ENCODE measurements at places on chromosomes 2 and 18.

DNA sequence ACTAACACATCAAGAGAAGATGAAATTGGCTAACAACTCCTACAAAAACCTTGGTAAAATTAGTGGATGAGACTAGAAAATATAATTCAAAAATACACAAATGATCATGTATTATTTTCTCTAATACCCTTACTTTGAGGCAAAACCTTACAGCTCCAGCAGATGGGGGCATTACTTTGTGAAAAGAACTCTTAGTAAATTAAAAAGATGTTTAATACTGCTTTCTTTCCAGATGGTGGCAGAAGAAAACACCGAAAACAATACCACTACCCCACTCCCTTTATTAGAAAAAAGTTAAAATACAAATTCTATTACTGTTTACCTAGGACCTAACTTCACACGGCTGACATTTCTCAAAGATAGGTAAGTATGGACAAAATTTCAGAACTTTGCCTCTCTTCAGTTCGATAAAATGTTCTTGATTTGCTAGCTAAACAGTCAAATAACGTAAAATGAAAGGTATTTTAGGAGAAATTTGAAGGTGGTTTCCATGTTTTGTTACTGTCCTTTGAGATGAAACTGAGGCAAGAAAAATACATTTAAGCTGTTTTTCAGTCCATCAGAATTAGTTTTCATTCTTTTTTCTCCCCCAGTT lies 30.6 kb downstream of the ORC4 start:
- peak; percentile 45 for DNase-seq

DNA sequence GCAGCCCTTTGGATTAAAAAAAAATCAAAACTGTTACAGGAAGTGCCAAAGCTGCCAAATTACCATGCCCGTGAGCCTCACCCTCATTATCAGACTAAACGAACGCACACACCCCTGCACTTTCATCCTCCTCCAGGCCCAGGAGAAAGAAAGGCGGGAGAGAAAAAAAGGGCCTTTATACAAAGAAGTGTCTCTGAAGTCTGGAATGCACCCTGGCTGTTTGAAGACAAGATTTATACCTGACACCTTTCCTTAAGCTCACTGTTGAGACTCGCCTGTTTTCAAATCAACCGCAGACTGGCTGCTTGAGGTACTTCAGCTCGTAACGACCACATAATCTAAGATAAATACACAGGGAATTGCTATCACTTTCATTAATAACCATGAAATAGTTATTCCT lies 31.0 kb downstream of the EDAR start:
- no peak for DNase-seq

DNA sequence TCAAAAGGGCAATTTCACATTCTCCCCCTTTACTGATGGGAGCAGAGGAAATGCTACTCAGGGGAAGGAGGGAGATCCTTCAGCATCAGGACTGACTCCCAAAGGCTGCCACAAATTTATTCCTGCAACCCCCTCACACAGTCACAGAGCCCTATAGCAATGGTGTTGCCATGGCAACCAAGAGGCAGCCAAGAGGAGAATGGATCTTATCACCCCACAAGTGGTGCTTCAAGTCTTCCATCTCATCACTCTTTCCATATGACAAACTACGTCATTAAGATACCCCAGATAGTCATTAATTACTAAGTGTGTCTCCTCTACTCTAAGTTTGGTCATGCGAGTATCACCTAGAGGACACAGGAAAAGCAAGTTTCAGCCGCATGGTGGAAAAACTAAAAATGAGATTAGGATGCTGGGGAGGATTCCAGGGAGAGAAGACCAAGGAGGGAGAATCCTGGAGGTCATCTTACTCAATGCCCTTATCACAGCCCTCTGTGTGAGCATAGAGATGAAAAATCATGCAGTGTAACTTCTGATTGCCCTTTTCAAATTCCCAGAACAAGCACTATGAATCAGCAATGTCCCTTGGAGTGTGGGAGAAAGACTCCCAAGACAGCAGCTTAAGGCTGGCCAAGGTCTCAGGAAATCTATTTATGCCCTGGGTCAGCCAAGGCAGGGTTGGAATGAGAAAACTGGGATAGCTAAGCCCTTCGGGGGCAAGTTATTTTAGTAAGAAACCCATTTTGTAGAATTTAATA lies 885.7 kb upstream of the KLHL29 start:
- DNase-seq, result no peak

- DNase-seq, result no peak
These were observed 1383.8 kb upstream of the ACVR2A start for GRCh38 chr2:146461068-146461467.

DNA sequence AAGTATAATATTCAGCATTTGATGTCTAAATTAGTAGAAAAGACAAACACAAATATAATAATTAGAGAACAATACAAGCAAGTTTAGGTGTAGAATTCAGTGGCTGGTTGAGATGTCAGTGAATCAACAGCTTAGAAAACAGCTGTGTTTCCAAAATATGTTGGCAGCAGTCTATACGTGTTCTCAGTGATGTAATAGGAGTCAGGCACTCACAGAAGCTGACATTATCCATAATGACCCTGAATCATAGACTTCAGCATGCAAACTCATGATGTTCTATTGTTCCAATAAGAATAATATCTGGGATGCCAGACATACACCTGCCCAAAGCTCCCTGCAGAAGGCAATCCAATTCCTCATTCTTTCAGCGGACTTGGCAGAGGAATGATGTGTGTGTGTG lies 164.7 kb downstream of the SLC8A1 start:
- peak; percentile 3 for DNase-seq

DNA sequence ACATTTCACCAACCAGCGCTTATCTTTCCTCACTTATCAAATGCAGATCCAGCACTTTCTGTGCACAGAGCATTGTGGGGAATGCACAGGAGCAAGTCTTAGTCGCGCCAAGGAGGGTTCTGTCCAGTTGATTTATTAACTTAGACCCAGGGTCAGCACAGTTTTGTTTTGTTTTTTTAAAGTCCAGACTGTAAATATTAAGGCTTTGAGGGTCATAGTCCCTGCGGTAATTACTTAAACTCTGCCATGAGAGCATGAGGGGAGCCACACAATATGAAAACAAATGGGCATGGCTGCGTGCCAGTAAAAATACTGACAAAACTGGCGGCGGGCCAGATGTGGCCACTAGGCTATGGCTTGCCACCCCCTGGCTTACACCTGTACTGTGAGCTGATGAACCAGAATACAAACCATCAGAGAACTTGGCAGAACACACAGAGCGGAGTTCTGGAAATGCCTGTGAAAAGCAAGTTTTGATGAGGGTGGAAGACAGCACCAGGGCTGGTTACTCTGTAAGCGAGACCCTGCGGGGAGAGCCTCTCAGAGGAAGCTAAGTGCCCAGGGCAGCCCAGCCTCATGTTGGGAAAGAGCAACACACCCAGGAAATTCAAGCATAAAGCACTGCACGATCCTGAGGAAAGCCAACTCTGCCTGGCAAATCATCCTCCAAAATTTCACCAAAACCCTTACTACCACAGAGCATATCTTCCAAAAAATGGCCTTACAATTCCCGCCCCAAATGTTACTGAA lies 43.6 kb downstream of the L3MBTL4 start:
- no peak for DNase-seq

DNA sequence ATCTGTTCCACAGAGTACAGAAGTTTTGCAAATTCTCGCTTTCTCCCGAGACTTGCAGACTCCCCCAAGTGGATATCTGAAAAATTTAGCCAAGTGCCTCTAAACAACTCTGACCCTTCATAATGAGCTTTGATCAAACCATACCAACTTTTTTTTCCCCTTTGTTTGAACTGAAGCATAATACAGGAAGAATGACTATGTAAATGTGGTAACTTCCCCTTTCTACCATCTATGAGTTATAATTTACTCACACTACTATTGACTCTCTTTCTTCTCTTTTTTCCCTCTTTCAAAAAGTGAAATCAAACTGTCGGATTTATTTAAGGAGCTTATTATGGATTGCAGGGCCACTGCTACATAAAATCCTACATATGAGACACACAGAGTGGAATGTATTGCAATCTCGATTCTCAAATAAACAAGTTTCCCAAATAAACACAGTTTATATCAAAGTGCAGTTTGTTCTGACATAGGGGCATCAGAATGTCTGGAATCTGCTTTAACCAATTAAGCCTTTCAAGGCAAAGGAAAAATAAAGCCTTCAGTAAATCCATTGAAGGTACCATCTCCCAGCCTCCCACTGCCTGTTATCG lies 1.4 kb upstream of the ZNF804A start:
- DNase-seq, result peak; percentile 66

GRCh38 chr2:236402033-236402790 lies 138.0 kb upstream of the ASB18 start:
- DNase-seq, result no peak

GRCh38 chr2:11004199-11004598 lies 92.5 kb downstream of the KCNF1 start:
- no peak for DNase-seq

- no peak for DNase-seq
These were observed 15.2 kb upstream of the CCDC74B start for GRCh38 chr2:130160131-130160530.

- DNase-seq, result no peak
These were observed 20.5 kb upstream of the REG3A start for GRCh38 chr2:79180092-79180491.

DNA sequence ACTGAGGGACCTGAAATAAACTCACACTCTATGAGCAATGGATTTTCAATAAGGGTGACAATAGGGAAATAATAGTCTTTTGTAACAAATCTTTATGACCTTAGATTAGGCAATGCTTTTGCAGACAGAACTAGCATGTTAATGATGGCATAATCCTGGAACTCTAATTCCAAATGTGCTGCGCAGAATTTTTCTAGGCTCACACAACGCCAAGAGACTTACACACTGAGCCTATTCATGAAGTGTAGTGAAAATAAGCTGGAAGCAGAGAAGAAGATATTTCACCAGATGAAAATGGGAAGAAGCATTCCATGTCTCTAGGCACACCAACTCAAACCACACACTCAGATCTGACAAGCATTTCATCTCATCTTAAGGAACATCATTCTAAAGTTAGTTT lies 178.5 kb downstream of the L3MBTL4 start:
- no peak for DNase-seq

- peak; percentile 53 for DNase-seq
These were observed 26.0 kb downstream of the ATOH8 start for GRCh38 chr2:85779641-85780315.

- DNase-seq, result no peak
These were observed 105.5 kb upstream of the SYT4 start for GRCh38 chr18:43382641-43383403.

DNA sequence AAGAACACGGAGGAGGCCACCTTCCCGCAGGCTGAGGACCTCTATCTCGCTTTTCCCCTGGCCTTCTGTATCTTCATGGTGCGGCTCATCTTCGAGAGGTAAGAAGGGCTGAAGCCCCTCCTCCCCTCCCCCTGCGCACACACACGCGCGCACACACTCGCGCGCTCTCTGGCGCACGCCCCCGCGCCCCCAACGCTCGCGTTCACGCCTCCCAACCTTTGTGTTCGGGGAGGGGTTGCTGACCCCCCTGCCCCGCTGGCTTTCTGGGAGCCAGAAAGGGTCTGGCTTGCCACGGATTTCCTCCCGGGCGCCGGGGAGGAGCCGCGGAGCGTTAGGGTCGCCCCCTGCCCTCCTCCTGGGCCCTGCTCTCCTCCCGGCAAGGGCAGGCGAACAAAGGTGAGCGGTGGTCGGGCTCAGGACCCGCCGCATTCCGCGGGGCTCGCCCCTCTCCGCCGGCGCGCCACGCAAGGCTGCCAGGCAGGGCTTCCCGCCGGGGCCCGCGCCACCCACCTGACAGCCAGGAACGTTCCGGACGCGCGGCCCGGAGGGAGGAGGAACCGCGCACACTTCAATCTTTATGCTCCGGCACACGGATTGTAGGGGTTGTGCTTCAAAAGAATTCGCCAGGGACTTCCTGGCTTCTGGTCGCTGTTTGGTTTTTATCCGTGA lies 583 bp downstream of the CERS6 start:
- DNase-seq, result peak; percentile 18

DNA sequence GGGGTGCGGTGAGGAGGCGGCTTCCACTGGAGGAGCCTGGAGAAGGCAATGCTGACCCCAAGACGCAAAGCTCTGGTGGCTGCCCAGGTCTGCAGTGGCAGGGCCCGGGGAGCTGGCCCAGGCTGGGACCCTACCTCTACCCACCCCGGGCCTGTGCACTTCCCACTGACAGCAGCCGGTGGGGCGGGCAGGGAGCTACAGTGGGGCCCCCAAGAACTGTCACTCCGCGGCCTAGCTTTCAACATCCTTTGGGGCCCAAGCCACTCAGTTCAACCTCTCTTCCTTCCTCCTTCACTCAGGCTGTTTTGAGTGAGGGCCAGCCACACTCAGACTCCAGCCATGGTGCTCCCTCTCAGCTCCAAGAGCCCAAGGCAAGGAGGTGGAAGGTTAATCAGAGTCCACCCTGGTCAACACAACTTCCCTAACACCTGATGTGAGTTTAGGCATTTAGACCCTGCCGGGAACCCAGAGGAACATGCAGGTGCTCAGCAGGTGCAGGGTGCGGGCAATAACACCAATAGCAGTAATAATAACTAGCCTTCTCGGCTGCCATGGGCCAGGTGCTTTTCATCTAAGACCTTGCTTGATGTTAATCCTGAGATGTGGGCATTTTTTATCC lies 93.6 kb downstream of the ZFP36L2 start:
- DNase-seq, result no peak

DNA sequence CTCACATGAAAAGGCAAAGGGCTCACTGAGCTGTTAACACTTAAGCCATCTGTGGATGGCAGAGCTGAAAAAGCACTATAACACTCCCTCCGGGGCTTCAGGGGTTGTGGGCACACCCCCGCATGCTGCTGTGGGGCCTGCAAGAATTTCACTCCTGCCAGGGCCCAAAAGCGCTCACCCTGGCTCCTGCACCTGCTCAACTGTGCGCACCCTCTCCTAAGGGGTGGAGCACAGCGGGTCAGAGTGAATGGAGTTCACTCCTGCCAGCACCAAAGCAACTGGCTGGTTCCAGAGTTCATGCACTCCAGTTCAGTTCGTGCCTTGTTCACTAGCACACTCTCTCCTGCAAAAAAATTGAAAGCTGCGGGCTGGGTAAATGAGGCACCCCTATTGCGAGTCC lies 814.2 kb upstream of the SLC39A10 start:
- no peak for DNase-seq

DNA sequence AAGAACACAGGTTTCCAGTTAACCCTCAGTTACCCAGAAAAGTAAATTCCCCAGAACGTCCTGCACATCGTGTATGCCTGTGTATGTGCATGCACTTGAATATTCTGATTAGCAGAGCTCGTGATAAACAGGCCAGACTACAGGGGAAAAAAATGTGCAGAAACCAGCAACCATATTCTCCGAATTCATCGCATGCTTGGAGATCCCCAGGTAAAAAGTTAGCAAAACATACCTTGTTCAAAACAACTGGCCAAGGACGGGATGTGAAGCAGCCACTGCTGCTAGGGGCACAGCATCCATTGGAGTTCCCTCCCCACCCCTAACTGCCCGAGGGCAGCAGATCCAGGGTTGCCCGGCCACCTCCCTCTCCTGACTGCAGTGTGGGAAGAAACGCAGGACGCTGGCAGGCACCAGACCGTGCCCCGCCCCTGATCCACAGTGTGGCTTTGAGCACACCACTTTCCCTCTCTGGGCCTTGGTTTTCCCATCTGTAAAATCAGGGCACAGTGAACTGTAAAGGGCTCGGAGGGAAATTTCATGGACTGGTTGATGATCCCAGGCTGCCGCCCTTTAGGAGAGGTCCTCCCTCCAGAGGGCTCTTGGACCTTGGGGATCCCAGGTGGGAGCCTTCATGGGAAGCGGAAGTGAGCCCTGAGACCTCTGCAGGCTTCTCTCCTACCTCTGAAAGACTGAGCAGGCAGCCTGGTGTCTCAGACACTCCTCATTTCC lies 11.9 kb upstream of the ARID5A start:
- no peak for DNase-seq

GRCh38 chr2:130913891-130914290 lies 77.2 kb downstream of the ARHGEF4 start:
- DNase-seq, result no peak

Measured in fibroblast of gingiva (primary cell).